H9 (cell line): ENCODE measurements at places on chromosomes 6 and 20. TPM values are rescaled to one million over a fixed set of nuclear protein-coding genes. Genes with fewer than 3 reads are reported as not detected.

- DNase-seq = no peak
These were observed 142.5 kb upstream of the SPACA1 start for GRCh38 chr6:87905101-87905641.

- no peak for DNase-seq
These were observed 372.6 kb downstream of the QKI start for GRCh38 chr6:163786995-163787671.

- DNase-seq = no peak
These were observed 280.5 kb upstream of the PRND start for GRCh38 chr20:4441191-4441590.

- DNase-seq = no peak
These were observed 40.1 kb upstream of the NNAT start for GRCh38 chr20:37480919-37481318.

DNA sequence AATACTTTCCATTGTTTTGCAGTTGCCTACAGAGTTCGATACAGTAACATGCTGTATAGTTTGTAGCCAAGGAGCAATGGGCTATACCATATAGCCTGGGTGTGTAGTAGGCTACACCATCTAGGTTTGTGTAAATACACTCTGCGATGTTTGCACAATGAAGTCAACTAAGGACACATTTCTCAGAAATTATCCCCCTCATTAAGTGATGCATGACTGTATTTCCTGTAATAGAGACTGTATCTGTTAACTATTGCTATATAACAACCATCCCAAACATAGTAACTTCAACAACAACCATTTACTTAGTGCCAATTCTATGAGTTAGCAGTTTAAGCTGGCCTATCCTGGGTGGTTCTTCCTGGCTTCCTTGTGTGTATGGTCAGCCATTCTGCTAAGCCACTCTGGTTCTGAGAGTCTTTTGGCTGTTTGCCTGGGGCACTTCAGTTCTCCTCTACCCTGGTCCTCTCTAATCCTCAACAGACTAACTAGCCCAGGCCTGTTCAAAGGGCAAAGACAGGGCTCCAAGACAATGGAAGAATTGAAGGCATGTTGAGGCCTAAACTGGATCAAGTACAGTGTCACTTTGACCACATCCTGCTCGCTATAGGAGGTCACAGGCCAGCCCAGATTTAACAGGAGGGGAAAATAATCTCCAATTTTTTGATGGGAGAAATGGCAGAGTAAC, 124.0 kb downstream of the PLCB1 start:
- no peak for DNase-seq

Gene DOK5
- 3.0 and 4.5 TPM in 2 replicates for total RNA-seq

Gene CRISP3
- not detected in 2 replicates for total RNA-seq
